GM04504 (cell line): ENCODE measurements at places on chromosomes 2 and 18.

- no peak for DNase-seq
These were observed 557.8 kb downstream of the SUCLG1 start for GRCh38 chr2:83901317-83901716.

- DNase-seq, result no peak
These were observed 206.3 kb downstream of the LTBP1 start for GRCh38 chr2:33153008-33153407.

DNA sequence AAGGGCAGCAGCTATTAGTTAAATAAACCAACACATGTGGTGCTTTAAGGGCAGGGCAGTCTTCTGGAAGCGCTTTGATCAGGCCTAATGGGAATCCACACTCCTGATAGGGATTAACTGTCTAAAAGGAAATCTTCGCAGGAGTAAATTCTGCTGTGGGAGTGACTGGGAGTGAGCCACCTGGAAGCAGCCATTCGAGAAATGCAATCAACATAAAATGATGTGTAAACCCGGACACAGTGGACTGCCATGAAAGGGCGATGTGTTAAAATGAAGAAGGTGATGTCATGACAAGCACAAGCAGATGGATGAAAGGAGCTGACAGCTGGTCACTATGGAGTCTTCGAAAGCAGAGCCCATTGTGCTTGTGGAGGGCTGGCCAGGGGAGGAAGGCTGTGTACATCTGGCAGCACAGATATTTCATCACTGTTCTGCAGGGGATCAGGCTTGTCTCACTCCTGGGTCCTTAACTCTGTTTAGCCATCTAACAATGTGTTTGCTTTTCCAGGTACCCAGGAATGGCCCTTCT lies 24.8 kb upstream of the GALNT14 start:
- DNase-seq, result no peak

GRCh38 chr18:74256190-74256589 lies 35.6 kb downstream of the CYB5A start:
- DNase-seq, result no peak

GRCh38 chr2:20222769-20223406 lies 2.0 kb downstream of the SDC1 start:
- DNase-seq, result no peak
